Ascending aorta (tissue), 2 donors: ENCODE measurements at places on chromosomes 6 and 20.

DNA sequence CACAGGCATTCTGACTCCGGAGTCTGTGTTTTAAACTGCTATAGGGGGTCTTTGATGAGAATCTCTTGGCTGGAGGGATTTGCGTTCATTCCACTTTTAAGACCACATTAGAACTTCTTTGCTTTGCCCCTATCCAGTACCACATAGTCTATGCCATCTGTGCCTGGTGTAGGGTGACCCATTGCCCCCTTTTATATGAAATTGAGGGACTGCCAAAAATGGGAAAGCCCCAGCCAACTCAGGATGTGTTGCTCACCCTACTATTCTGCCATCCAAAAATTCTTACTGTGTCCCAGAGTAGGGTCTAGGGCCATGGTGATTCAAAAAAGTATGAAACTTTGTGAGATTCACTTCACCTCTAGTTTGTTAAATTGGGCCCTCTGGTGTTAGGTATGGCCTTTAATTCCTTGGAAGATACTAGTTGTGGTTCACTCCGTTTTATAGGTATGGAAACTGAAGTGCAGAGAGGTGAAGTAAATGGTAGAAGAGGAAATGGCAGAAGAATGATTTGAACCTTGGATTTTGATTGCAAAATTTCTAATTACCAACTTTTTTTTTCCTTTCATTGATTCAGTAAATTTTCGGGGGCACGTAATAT is 1.4 kb downstream of the PFDN4 start:
- DNase-seq: no peak

GRCh38 chr20:17505636-17506517 is 25.3 kb downstream of the BFSP1 start:
- no peak for DNase-seq

DNA sequence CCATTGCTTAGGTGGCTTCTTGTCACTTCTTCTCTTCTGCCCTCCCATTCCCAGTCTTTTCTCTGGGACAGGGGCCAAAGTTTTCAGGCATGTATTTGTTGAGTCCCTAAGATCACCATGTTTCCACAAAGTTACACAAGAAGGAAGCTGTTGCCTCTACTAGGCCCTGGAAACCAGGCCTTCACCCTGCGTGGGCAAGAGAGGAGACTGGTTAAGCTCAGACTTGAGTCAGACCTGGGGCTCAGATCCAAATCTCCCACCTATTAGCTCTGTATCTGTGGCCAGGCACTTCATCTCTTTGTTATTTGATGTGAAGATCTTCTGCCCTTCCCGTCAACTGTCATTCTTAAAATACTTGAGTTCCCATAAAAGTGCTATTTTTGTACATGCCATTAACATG is 154.6 kb downstream of the SASH1 start:
- DNase-seq: no peak

DNA sequence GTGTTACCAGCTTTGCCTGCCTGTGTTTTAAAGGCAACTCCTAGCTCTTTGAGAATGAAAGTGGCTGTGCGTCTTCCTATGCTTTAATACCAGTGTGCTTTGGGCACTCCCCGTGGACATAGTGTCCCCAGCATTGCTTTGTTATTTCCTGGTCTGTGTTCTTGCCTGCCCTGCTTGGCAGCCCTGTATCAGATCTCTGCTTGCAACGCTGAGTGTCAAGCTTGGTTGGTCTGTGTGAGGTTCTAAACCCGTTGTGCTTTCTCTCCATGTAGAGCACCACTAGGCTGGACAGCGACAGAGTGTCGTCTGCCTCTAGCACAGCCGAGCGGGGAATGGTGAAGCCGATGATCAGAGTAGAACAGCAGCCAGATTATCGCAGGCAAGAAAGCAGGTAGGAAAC is 80.2 kb downstream of the AFDN start:
- DNase-seq: no peak

DNA sequence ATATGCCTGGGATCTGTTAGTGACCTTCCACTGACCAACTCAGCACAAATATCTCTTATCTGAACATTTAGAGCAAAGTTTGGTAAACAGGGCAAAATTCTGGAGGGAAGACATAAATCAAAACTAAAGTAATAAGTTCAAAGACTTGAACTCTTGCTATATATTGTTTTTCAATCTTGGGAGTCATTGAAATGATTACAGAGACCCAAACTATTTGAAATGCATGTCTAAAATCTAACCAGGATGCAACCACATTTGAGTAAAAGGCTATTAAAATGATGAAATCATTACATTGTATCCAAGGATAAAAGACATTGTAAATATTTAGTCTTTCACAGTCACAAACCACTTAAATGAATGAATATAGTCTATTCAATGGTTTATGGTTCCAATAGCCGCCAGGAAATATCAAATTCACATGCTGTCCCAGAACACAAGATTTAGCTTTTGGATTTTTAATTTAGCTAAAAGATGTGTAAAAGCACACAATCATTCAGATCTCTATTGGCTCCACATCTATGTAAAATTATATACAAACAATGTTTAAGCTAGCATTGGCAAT is 256.6 kb upstream of the EPHA7 start:
- no peak for DNase-seq

DNA sequence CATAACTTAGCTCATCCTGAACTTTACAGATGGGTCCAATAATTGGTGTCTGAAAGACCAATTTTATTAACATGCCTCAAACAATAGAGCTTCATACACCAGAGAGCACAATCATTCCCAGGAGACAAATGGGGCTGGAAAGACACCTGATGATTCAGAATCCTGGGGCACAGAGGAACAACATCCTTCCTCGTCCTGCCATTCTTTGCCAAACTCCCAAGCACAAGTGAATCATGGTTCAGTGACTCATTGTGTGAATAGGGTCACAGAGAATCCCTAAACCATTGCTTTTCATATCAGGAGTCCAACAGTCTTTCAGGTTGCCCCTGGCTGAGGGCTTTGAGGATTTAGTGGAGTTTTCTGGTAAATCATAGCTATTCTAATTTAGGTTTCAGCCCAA is 266.4 kb upstream of the BMP2 start:
- DNase-seq: no peak

- DNase-seq: no peak
Observed at GRCh38 chr6:45502456-45502855, 124.7 kb upstream of the SUPT3H start.

DNA sequence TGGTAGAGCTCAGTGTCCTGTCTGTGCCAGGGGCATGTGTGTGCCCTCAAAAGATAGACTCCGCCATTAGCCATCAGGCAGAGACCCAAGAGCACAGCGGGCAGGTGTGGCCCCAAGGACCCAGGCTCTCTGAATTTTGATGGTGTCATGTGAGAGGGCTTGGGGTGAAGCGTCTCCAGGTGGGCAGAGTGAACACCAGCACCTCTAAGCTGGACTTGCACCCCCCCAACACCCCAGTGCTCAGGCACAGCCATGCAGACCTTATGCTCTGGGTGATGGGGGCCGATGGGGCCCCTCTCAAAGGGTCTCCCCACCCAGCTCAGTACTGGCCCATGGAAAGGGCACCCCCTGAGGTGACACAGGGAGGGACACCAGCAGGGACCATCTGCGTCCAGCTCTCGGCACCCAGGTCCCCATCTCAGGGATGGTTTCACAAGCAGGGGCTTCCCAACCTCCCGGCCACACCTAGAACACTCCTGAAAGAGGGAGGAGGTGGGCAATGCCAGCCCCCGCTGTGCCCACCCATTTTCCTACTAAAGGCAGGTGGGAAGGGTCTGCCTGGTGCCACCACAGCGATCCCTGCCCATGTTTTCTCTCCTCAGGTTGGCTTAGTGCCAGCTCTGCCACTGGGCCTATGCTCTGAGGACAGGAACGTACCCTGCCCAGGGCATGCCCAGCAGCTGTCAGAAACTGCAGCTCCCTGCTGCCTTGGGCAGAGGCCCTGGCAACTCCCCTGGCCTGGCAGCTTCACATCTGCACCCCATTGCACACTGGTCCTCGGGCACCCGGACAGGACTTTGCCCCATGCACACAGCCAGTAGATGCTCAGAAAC is 3.5 kb downstream of the CST7 start:
- DNase-seq: peak; percentile 58

DNA sequence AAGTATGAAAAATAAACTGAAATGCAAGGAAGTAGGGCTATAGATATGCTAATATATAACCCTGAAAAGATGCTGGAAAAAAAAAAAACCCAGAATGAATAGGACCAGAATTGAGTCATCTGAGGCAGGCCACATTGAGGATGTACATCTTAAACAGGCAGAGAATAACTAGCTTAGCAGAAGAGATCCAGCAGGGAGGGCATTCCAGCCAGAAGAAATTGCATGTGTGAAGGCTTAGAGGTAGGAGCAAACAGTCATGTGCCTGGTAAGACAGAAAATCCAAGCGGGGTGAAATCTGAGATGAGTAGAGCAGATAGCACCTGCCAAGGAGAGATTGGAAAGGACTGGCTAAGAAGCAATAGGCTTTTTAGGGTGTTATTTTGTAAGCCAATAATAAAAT is 2.6 kb downstream of the COL19A1 start:
- no peak for DNase-seq

DNA sequence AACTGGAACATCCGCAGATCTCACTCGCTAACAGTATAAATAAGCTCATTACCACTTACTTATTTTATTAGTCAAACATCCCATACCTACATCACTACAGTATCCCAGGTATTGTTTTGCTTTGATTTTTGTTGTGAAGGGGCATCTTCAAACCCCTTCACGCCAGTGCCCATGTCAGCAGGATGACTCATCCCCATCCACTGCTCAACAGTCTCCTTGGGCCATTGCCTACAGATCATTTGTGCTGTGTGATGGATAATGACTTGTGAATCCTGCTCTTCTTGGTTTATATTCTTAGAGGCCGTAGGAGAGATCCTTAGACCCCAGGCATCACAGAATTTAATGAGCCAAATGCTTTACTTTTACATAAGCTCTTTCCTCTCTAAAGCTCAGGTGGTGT is 8.5 kb upstream of the SIRT5 start:
- no peak for DNase-seq

DNA sequence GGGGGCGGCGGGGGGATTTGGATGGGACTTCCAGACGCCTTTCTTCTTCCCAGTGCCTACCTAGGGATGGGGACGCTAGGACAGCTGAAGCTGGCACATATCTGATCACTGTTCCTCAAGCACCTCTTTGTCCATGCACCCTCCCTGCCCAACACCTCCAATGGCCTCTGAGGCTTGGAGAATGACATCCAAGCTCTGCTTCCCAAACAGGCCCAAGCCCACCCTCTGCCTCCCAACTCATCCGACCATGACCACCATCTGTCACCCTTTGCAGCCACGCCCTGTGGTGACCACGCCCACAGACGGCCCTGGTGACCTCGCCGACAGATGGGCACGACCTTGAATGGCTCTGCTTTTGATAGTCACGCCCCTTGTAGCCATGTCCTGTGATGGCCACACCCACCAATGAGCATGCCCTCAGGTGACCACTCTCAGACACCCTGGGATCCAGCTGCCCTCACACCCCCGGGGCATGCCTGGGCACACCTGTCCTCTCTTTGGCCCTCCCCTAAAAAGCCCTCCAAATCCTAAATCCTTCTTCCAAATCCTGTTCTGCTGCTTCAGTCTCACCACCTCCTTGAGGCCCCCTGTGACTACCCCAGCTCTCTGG is 51.0 kb downstream of the SSR1 start:
- peak; percentile 39 for DNase-seq

DNA sequence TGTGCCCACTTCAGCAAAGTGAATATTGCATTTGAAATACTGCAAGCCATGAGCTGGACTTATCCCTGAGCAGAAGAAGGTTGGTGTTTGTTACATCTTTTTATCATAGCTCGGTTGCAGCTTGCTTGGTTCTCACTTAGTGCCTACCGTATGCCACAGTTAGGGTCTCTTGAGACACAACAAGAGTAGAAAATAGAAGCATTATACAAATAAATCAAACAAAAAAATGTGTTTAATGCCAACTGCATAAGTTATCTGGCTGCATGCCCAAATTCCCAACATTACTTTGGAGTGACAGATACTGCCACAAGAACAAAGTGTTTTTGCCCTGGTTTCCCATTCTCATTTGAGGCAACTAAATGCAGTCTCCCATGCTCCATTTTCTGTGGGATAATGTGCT is 53.9 kb upstream of the LAMP5 start:
- no peak for DNase-seq

GRCh38 chr6:3406891-3407809 is 49.7 kb downstream of the SLC22A23 start:
- DNase-seq: no peak

DNA sequence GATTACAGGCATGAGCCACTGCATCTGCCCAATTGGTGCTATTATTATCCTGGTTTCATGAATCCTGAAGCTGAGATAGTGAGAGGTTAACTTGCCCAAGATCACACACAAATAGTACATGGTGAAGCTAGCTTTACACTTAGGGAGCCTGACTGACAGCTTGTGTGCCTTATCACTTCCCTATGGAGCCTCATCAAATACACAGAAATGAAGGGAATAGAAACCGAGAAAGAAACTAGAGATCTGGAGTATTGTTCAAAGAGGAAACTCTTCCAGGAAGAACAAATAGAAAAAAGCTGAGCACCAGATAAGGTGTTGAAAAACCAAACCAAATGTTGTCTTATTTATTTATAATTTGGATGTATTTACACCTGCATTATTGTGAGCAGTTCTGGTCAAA is 155.0 kb upstream of the CITED2 start:
- no peak for DNase-seq

DNA sequence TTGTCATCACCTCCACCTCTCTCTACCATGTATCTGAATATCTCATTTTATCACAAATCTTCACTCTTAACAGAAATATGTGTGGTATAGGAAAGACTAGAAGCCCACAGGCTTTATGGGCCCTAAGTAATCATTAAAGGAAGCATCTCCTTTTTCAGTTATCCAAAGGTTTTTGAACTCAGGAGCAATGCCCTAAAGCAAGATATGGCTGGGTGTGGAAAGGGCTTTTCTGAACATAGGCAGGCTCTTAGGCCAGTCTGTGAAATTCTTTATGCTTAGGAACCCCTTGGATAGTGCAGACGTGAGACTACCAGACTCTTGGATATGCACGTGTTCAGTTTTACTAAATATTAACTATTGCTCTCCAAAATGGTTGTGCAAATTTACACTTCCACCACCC is 99.5 kb downstream of the ADTRP start:
- DNase-seq: no peak

- DNase-seq: no peak
Observed at GRCh38 chr6:169638388-169638787, 63.4 kb downstream of the WDR27 start.

DNA sequence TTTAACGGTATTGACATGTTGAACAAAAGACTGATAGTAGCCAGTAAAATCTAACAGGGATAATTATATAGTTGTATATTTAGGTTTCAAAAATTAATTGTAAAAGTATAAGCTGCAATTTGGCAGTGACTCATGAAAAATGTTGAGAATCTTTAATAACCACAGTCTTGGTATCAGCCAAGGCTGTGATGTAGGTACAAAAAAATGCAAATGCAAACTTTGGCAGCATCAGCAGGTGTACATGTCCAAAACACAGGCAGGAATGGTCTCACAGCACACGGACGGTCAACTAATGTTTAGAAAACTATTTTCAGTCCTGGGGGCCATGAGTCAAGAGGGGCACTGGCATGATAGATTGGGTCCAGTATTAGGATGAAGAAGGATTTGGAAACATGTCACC is 58.5 kb upstream of the BEND3 start:
- no peak for DNase-seq

GRCh38 chr20:45044084-45044573 is 56.8 kb downstream of the KCNS1 start:
- DNase-seq: no peak
